ENCODE measurements at places on chromosomes 1 and 21.

DNA sequence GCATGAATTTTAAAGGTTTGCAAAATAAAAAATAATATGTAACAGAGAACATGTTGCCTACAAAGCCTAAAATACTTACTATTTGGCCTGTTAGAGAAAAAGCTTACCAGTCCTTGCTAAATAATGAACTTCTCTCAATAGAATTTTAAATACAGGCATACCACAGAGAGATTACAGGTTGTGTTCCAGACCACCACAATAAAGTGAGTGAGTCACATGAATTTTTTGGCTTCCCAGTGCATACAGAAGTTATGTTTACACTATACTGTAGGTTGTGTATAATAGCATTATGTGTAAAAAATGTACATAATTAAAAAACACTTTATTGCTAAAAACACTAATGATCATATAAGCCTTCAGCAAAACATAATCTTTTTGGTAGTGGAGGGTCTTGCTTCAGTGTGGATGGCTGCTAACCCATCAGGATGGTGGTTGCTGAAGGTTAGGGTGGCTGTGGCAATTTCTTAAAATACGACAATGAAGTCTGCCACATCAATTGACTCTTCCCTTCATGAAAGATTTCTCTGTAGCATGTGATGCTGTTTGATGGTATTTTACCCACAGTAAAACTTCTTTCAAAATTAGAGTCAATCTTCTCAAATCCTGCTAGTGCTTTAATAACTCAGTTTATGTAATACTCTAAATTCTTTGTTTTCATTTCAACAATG, 48.6 kb downstream of the SCYL3 start:
- DNase-seq, result no peak

DNA sequence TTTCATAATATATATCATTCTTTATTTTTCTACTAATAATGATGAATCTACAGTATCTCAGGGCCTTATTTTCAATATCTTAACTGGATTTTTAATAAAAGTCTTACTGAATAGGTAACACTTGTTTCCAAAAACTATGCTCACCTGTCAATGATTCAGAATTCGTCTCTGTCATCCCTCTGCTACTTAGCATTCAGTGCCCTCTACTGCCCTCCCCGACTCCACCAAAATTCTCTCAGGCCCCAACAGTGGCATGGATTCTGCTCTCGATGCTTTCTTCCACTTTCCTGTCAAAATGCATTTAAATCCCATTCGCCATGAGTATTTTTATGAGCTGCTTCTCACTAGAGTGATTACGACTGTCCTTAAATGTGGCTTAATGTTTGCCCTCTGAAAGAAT, 10.5 kb upstream of the BACH1 start:
- no peak for DNase-seq

DNA sequence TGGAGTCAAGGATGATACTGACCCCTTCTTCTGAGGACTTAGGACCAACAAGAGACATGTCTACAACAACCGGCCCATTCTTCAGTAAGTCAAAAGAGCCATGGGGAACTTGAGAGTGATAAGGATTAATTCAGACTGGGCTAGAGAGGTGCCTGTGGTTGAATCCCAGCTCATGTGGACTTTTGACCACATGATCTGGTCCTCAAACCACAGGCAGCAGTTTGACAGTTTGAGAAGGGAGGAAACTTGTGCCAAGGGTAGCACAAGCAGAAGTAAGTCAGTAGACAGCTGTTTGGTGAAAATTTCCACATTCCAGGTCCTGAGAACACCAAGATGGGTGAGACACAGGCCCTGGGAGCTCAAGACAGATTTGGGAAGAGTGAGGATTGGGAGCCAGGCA, 19.8 kb downstream of the SH3BP5L start:
- no peak for DNase-seq

- DNase-seq, result no peak
Observed at GRCh38 chr1:202965422-202965821, 1.6 kb downstream of the CYB5R1 start.

GRCh38 chr1:227223171-227223806, 95.0 kb downstream of the CDC42BPA start:
- no peak for DNase-seq

- DNase-seq, result no peak
Observed at GRCh38 chr1:110343249-110343648, 4.1 kb downstream of the RBM15 start.

DNA sequence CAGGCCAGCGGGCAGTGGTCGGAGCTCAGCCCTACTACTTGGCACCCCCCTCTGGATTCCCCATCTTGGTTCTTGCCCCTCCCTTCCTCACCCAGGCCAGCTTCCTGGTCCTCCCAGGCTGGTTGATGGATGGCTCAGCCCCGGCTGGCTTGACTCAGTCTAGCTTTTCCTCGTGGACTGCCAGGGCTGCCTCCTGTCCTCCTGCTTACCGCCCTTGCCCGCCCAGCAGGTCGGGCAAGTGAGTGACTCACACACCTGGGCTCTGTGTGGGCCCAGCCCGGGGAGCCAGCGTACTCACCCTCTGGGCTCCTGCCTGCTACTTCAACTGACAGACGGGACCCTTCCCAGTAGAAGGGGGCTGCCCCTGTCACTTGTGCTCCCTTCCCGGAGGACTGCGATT, 19.5 kb upstream of the ARHGEF10L start:
- no peak for DNase-seq

GRCh38 chr1:19337289-19337688, 25.2 kb downstream of the SLC66A1 start:
- DNase-seq, result no peak

GRCh38 chr1:53295295-53295694, 32.6 kb downstream of the LRP8 start:
- DNase-seq, result no peak

- DNase-seq, result no peak
Observed at GRCh38 chr1:76942549-76942948, 75.3 kb downstream of the ST6GALNAC5 start.

DNA sequence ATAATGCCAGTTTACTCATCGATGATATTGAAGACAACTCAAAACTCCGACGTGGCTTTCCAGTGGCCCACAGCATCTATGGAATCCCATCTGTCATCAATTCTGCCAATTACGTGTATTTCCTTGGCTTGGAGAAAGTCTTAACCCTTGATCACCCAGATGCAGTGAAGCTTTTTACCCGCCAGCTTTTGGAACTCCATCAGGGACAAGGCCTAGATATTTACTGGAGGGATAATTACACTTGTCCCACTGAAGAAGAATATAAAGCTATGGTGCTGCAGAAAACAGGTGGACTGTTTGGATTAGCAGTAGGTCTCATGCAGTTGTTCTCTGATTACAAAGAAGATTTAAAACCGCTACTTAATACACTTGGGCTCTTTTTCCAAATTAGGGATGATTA, 13.7 kb downstream of the GGPS1 start:
- peak; percentile 94 for DNase-seq

DNA sequence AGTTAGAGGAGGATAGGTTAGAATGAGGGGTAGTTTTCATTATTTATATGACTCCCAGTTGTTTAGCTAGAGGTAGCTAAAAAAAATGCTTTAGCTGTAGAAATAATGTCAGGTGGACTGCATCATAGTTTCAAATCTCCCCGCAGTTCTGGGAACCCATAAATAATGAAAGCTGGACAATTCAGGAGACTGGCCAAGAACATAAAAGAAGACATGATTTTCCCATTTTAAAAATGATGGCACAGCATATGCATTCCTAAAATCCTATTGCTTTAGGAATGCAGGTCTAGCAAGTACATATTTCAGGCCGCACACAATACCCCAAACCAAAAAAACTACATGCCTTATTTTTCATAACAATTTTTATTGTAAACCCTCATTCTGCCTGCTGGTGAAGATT, 143.3 kb downstream of the CTH start:
- DNase-seq, result no peak

- DNase-seq, result no peak
Observed at GRCh38 chr1:7641587-7642417, 129.3 kb upstream of the VAMP3 start.

DNA sequence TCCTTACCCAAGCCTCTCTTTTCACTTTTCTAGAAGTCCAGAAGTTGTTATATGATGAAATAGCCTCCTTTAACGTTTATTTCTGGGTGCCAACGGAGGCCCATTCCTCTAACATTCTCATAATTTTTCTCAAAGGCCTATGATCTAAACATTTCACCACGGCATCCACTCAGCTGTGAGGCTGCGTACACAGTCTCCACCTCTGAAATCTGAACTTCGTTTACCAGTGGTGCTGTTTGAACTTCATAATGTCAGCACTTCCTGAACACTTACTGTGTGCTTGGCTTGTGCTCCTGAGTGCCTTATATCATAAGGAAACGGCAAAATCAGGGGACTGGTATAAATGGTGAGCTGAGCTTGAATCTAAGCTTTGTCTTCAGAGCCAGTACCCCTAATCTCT, 12.0 kb upstream of the RBP7 start:
- no peak for DNase-seq

DNA sequence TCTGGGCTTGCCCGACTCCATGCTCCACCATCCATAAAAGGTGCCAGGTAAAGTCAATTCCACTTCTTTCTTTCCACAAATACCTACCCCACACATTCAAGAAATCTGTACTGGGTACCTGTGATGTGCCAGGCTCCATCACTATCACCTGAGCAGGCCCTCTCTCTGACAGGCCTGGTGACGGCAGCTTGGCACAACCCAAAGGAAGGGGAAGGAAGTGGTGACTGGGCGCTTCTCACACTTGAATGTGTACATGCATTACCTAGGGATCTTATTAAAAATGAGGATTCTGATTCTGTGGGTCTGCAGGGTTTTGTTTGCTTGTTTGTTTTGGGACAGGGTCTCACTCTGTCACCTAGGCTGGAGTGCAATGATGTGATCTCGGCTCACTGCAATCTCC, 7.5 kb downstream of the HTR1D start:
- no peak for DNase-seq

GRCh38 chr1:195071461-195071860, 1536.8 kb downstream of the KCNT2 start:
- no peak for DNase-seq

- DNase-seq, result no peak
Observed at GRCh38 chr1:10475510-10475909, 760 bp downstream of the PEX14 start.

DNA sequence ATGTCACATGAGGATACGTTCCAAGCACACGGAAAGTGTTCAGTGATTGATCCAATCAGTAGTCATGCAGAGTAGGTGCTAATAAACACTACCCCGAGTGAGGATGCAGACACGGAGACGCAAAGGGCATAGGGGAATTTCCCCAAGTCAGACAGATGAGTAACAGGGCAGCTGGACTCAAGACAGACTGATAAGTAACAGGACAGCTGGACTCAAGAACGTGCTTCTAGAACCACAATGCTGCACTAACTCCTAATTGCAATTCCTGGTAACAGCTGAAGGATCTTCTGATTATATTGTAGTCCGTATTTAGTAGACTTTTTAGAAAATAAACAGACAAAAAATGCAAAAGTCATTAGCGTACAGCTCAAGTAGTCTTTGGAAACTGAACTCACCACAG, 1.9 kb upstream of the OR2T10 start:
- no peak for DNase-seq

- DNase-seq, result peak; percentile 27
Observed at GRCh38 chr21:41874611-41875010, 4.5 kb downstream of the PRDM15 start.

DNA sequence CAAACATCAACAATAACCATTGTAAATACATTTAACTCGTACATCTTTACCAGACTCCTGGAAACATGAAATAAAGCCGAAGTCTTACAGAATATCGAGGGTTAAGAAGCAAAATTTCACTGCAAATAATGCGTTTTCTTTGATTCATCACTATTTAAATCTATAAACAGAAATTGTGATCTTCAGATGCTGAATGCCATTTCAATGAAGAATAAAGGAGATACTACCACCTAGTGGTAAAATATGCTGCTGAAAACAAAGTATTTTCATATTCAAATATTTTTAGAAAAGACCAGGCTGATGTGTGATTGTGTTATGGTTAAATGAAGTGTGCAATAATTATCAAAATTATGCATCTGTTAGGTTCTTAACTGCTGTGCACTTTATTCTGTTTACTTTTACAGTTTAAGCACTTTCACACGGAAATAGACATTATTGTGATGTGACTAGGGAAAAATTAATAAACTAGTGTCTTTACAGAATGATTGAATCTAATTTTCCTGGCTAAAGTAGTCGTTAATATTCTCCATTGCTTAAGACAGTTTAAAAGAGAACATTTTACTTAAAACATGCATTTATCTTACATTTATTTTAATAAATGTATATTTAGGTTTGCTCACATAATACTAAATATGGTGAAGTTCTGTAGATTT, 1093.1 kb downstream of the MRPL39 start:
- peak; percentile 0 for DNase-seq

- DNase-seq, result peak; percentile 63
Observed at GRCh38 chr1:61138921-61139774, 56.8 kb downstream of the NFIA start.

DNA sequence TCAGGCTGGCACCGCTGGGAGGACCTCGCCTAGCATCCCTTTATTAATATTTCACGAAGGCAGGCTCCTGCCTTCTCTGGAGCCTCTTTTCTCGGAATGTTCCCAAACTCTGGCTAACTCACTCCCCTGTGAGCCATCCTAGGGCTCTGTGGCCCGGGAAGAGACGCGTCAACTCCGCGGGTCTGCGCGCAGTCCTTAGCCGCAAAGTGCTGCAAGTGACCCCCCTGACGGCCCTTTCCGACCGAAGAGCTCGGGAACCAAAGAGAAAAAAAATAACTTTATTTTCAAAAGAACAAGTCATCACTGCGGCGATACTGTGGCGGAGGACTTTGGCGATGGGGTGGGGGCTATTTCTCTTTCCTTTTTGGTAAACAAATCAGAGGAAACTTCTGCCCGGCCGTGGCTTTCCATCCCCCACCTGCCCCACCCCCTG, 14.6 kb downstream of the NR5A2 start:
- DNase-seq, result no peak

DNA sequence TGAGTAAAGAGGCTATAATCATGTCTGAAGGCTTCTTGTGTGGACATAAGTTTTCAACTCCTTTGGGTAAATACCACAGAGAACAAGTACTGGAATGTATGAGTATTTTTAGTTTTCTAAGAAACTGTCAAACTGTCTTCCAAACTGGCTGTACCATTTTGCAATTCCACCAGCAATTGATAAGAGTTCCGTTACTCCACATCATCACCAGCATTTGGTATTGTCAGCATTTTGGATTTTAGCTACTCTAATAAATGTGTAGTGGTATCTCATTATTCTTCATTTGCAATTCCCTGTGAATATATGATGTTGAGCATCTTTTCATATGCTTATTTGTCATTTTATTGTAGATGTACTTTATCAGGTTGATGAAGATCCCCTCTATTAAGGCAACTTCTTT, 9.4 kb upstream of the MNDA start:
- DNase-seq, result no peak

- DNase-seq, result no peak
Observed at GRCh38 chr1:228377664-228378089, 29.0 kb downstream of the TRIM11 start.

- DNase-seq, result no peak
Observed at GRCh38 chr1:26618561-26618960, 77.3 kb upstream of the ARID1A start.

GRCh38 chr1:3431266-3431665, 23.2 kb upstream of the ARHGEF16 start:
- DNase-seq, result peak; percentile 6

DNA sequence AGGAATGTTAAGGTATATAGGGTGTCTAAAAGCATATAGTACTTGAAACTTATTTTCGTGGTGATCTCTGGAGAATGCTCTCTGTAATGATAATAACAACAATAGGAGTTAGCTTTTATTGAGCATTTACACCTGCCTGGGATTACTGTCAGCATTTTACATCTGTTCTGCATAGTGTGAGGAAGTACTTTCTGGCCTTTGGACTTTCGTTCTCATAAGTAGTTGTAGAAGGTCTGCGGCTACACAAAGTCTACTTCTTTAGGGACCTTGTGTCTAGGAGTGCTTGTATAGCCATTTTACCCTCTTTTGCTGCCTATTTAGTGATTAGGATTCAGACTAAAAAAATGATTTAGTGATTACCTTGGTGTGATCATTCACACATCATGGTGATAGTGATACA, 103.6 kb upstream of the GPR52 start:
- no peak for DNase-seq

Measured in NCI-H524 (cell line).